NCI-H1417 treated with DMSO at 0.1 percent for 48 hours (cell line): ENCODE measurements at places on chromosomes 4 and X.

DNA sequence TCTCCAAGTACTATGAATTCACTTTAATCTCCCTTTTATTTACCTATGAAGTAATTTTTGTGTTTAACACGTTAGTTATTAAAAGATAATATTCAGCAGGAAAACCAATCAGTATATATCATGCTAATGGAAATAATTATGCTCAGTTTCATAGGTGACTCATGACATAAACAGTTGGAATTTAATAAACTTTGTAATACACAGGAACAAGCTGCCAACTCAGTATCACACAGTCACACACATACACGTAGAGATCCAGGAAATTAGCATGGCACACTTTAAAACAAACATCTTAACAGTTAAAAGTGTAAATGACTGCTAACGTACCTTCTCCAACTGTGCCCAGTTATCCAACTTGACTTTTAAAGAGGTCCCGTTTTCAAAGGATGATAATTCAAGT is 2.3 kb downstream of the SPATA4 start:
- DNase-seq, result no peak

GRCh38 chrX:72306085-72306801 is 529 bp upstream of the CITED1 start:
- DNase-seq, result no peak

GRCh38 chr4:19739101-19739651 is 512.5 kb upstream of the SLIT2 start:
- DNase-seq, result no peak

- DNase-seq, result no peak
Measured at GRCh38 chr4:182519528-182519927, 276.3 kb downstream of the TENM3 start.

- DNase-seq, result no peak
Measured at GRCh38 chr4:24888475-24889344, 24.1 kb downstream of the CCDC149 start.
